ENCODE measurements at places on chromosomes 2 and 18. TPM values are rescaled to one million over a fixed set of nuclear protein-coding genes. Genes with fewer than 3 reads are reported as not detected.

C2orf49 gene
- total RNA-seq, result 12.7 TPM

SLC4A5 gene
- 5.3 TPM for total RNA-seq

TTN gene
- total RNA-seq, result 6.4 TPM

CRYGC gene
- total RNA-seq, result not detected

OTOS gene
- not detected for total RNA-seq

ANKRD62 gene
- not detected for total RNA-seq

CNNM4 gene
- total RNA-seq, result 4.0 TPM

MOCOS gene
- 1.3 TPM for total RNA-seq

DHRS9 gene
- 0.93 TPM for total RNA-seq

GTF3C2 gene
- total RNA-seq, result 41.3 TPM

ELOA2 gene
- not detected for total RNA-seq

TMEM17 gene
- total RNA-seq, result 1.5 TPM

SIX2 gene
- total RNA-seq, result 0.33 TPM

AQP12B gene
- total RNA-seq, result not detected

RNF25 gene
- total RNA-seq, result 24.3 TPM

IL1A gene
- not detected for total RNA-seq

GRCh38 chr2:201151127-201151981 is 31.6 kb upstream of the CASP10 start:
- no peak for DNase-seq

DNA sequence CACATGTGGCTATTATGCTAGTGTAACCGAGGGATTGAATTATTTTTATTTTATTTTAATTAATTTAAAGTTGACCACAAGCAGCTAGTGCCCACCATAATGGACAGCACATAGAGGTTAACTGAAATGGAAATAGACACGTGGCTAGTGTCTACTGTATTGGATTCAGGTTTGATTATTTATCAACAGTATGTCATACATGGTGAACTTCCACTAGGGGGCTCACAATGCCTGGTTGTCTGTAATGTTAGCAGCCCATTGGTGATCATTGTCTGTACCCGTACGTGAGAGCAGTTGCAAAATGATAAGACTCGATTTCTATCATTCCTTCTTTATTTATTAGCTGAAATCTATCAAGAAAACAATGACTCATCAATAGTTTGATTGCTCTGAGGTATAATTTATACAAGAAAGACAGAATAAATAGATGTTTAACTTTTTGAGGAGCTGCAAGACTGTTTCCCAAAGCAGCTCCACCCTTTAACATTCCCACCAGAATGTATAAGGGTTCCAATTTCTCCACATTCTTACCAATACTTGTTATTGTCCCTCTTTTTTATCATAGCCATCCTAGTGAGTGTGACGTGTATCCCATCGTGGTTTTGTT is 76.5 kb downstream of the CYBRD1 start:
- DNase-seq, result no peak

GRCh38 chr2:158586491-158586890 is 129.7 kb downstream of the PKP4 start:
- DNase-seq, result no peak

DNA sequence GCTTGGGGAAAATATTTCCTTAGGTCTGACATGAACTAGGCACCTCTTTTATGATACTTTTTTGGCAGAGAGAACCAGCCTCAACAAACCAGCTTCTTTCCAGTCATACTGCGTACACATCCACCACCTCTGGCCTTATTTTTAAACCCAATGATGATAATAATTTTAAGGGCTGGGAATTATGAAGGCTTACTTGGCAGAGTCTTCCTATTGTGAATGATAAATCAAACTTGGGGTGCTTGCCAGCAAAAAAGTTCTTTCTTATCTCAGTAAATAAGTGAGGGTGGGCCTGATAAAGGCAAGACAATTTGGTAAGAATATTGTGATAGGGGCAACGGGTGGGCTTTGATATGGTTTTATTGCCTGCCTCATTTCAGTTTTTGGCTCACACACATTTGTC is 1230.2 kb upstream of the ZEB2 start:
- no peak for DNase-seq

- peak; percentile 51 for DNase-seq
Observed at GRCh38 chr18:13288509-13289133, 70.1 kb downstream of the LDLRAD4 start.

DNA sequence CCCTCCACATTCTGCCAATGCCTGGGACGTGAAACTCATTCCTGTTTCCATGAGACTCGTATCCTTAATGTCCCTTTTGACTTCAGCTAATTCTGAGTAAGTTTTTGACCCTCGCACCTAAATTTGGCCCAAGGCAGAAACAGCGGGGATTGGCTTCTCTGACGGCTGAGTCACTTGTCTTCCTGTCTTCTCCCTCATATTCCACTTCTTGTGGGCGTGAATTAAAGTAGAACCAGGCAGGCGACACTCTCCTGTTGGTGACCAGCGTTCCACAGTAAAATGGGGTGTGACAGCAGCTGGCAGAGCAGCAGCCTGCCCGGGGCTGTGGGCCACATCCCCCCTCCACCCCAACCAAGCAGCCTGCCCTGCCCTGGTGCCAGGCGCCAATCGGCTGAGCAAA is 15.5 kb downstream of the TTC32 start:
- no peak for DNase-seq

DNA sequence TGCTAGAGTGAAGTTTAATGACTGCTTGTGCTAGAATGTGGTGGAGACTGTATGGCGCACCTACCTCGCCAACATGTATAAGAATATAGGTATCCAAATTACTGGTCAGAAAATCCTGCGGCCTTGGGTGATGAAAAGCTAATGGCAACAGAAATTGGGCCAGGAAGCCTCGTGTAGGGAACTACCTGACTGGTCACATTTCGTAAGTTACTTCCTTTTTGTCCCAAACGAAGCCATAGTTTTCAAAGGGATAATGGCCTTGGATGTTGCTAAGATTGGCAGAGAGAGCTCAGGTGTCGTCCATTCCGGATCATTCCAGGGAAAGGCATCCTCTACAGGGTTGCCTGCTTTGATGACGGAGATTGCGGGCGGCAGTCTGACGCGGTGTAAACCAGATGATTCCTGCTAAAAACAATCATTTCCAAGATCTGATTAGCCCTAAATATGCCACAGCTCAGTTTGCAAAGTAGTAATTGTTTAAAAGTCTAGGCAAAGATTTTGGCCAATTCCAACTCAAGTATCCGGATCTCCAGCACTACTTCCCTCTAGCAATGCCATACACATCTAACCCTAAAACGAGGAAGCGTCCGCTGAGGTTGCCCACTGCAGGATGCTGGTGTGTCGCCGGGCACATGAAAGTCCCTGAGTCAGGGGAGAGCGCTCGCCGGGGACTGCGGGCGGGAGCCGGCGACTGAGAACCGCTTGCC is 708 bp upstream of the MALT1 start:
- no peak for DNase-seq

DNA sequence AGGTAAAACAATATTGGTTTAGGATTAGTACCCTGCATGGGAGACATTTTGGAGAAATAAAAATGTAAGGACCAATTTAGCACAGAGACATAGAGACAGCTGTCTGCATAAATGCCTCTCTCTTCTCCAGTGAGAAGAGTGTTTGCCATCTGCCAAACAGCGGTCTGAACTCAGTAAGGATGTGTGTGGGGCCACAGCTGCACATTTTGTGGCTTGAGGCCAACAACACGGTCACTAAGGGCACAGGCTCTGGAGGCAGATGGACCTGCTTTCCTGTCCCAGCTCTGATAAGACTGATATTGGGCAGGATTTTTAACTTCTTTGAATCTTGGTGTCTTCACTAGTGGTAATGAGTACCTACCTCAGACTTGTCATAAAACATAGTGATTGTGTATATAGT is 10.2 kb downstream of the ZBTB14 start:
- DNase-seq, result no peak

GRCh38 chr2:66691031-66691965 is 256.4 kb downstream of the MEIS1 start:
- DNase-seq, result no peak

- peak; percentile 49 for DNase-seq
Observed at GRCh38 chr2:10891390-10891789, 20.3 kb upstream of the KCNF1 start.

DNA sequence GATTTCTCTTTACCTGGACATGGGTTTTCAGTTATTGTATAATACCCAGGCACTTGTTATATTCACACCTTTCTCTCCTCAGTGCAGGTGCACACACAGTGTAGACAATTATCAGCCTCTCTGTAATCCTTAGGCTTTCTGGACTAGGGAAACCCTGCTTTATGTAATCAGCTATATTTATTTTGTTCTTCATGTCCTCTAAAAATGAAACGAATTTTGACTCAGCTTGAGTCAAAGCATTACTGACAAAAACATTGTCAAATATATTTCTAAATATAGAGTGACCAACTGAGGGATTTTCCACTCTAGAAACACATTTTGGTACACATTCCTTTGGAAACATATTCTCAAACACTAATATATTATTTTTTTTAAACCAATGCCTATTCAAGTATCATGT is 144.8 kb upstream of the GULP1 start:
- no peak for DNase-seq

- no peak for DNase-seq
Observed at GRCh38 chr2:97994476-97994875, 1.3 kb downstream of the TMEM131 start.

DNA sequence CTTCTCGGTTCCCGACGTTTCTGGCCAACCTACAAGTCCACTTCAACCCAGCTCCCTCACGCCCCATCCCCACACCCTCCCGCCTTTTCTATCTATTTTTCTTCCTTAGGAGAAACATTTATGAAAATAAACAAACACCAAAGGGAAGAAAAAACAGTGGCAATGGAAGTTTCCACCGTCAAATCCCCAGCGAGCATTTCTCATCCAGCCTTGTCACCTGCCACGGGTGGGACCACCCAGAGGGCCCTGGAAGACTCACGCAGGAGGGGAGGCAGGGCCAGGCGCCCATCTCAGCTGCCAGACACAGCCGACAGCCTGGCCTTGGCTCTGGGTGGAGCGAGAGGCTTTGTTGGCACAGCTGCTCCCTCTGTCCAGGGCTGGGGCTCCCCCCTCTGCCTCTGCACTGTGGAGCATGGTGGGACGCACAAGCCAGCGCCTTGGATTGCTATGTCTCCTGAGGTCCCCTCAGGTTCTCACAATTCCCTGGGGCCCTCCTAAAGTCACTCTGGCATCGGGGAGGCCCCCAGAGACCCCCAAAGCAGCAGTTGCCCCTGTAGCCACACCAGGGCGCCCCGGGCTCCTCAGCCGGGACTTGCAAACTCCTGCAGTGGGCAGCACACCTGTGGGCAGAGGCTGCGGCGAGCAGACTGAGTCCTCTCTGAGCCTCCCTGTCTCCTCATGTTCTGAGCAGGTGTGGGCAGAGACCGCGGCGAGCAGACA is 395.7 kb upstream of the SALL3 start:
- DNase-seq, result no peak

- no peak for DNase-seq
Observed at GRCh38 chr2:119422360-119423107, 9.1 kb upstream of the TMEM37 start.

- DNase-seq, result peak; percentile 63
Observed at GRCh38 chr2:27275211-27276150, at the start of gene DNAJC5G. DNAJC5G (plus strand) TSS chr2:27275433; CDS start chr2:27276729, 1,296 bp downstream.

GRCh38 chr2:219615894-219616293 is 11.5 kb upstream of the SLC4A3 start:
- no peak for DNase-seq

DNA sequence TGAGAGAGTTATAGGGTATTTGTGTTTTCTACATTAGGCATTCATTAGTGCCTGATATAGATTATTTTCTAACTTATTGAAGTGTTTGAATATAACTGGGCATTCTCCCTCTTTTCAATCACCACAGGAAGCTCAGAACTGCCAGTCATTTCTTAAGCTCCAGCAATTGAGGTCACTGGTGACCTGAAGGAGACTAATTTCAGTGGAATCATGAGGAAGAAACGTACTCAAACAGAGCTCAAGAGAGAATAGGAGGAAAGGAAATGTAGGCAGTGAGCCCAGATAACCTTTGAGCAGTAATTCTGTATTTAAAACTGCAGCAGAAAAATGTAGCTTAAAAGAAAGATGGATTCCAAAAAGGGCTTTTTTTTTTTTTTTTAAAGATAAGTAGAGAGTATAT is 1035.5 kb downstream of the SOCS6 start:
- DNase-seq, result no peak

GRCh38 chr2:60479226-60480088 is 74.0 kb downstream of the BCL11A start:
- no peak for DNase-seq

GRCh38 chr2:85243101-85244072 is 84.4 kb downstream of the TGOLN2 start:
- peak; percentile 85 for DNase-seq

DNA sequence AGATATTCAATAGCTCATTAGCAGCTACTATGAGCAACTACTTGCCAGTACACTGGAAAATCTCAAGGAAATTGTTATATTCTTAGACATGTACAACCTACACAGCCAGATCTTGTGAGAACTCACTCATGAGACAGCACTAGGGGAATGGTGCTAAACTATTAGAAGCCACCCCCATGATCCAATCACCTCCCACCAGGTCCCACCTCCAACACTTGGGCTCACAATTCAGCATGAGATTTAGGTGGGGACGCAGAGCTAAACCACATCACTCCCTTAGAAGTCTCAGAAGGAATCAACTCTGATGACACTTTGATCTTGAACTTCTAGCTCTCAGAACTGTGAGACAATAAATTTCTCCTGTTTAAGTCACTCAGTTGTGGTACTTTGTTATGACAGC is 418.3 kb upstream of the SPHKAP start:
- DNase-seq, result no peak

- DNase-seq, result no peak
Observed at GRCh38 chr2:236593956-236594355, 24.3 kb downstream of the ACKR3 start.

GRCh38 chr2:44801289-44801840 is 140.1 kb upstream of the SIX3 start:
- no peak for DNase-seq

GRCh38 chr18:40159141-40160017 is 1795.7 kb upstream of the PIK3C3 start:
- no peak for DNase-seq

DNA sequence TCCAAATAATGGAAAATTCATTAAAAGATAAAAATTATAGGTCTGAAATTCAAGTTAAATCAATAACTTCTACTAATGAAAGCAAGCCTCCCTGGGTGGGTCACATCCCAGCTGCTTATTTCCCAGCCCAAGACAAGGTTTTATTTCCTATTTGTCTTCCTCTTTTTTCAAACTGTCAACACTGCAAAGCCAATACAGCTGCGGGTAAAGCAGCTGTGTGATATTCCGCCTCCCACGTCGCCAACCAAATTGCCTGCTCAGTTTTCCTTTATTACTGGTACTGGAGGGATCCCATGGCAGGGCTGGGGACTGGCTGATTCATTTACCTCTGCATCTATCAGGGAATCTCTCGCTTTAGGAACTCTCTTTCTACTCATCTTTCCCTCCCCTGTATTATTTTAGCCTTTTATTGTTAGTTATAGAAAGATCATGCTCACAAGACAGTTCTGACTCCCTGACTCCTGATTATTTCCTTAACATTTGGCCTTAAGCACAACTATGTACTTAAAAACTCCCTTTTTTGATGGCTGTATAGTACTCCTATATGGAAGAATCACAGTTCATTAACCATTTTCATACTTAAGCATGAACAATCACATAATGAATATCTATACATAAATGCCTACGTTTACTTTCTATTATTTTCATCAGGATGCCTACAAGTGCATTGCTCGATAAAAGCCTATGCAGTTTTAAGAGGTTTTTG is 253.1 kb downstream of the CDCA7 start:
- no peak for DNase-seq

- DNase-seq, result no peak
Observed at GRCh38 chr18:693466-694187, 18.8 kb downstream of the ENOSF1 start.

GRCh38 chr2:55196526-55196925 is 35.6 kb downstream of the CLHC1 start:
- no peak for DNase-seq

GRCh38 chr18:45980229-45980628 is 13.1 kb upstream of the EPG5 start:
- DNase-seq, result no peak

Measured in posterior vena cava (tissue), 2 donors.